ENCODE measurements at places on chromosomes 13 and 19.

DNA sequence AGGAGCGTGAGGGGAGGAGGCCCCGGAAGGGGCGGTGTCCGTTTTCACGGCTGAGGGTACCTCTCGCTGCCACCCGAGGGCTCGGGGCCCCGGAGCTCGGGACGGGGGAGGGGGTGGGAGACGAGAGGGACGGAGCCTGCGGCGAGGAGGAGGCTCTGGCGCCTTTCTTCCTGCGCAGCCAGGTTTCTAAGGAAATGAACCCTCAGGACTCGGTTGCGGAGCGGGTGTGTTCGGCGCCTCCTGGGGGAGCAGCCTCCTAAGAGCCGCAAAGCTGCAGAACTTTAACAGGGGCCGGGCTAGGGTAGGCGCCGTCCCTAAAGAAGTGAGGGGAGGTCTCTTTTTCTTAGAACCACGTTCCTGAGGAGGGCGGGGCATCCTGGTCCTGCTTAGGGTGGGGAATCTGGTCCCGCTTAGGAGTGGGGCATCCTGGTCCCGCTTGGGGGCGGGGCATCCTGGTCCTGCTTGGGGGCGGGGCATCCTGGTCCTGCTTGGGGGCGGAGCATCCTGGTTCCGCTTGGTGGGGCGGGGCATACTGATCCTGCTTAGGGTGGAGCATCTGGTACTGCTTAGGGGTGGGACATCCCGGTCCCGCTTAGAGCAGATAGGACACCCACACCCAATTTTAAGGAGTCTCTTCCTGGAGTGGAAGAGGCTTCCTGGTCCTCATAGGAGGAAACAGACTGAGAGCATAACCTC lies 6.2 kb downstream of the SYT5 start:
- DNase-seq, result no peak

DNA sequence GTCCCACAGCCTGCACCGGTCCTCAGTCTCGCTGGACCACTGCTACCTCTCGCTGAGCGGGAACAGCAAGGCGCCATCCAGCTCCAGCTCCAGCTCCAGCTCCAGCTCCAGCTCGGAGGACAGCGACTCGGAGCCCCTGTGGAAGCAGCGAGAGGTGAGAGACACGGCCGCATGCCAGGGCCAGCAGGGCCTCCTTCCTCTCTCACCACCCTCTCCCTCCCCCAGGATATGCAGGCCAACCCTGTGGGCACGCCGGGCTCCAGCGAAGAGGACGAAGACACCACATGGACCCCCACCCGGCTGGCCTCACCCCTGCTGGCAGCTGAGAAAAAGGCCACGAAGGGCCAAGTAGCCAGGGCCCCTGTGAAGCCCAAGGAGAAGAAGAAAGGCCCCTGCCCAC lies 7.3 kb downstream of the SIX5 start:
- DNase-seq, result no peak

GRCh38 chr19:46601318-46602224 lies at the start of gene CALM3:
TSS of gene CALM3 (plus strand) at chr19:46601330. CDS start at chr19:46601435, 105 bp downstream.
- DNase-seq, result no peak

DNA sequence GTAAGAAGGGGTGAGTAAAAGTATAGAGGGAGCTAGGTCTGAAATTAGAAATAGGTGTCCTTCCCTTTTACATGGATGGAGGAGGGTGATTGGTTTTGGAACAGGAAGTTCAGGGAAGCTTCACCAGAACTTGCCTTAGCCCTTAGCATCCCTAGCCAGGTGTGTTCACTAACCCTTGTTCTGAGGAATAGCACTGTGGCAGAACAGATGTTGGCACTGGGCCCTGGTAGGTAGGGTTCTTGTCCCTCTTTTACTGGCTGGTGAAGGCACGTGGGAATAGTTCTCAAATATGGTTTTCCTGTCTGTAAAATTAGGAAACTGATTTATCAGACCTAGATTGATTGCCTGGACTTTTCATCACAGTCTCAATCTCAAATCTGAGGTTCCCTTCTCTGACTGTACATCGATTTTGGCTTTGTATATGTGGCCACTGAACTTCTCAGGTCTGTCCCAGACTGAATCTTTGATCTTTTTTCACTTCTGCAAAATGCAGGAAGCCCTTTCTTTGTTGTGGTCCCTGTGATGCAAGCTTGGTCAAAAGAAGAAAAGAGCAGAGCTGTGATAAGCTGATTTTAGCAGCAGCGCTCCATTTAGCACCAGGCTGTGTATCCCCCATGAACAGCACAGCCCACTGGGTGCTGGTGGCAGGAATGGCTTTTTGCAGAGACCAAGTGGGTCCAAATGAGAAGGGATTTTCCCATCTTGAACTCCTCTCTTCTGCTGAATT lies 86.2 kb upstream of the HTR2A start:
- DNase-seq, result peak; percentile 36

- DNase-seq, result no peak
These were observed 23.4 kb upstream of the SLITRK1 start for GRCh38 chr13:83905641-83906040.

DNA sequence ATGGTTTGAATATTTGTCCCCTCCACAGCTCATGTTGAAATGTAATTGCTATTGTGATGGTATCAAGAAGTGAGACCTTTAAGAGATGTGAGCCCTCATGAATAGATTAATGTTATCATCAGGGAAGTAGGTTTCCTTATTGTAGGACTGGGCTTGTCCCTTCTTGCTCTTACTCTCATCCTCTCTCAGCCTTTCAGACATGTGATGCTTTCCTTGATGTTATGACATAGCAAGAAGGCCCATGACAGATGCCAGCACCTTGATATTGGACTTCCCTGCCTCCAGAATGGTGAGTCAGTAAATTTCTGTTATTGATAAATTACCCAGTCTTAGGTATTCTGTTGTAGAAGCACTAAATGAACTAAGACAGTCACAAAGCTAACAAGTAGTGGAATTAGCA lies 5.7 kb upstream of the ZMYM2 start:
- no peak for DNase-seq

All from GM19239 (cell line).